ENCODE measurements at places on chromosomes 11 and 22. TPM values are rescaled to one million over a fixed set of nuclear protein-coding genes. Genes with fewer than 3 reads are reported as not detected.

Gene CRACR2B
- total RNA-seq: 43.5 TPM

DNA sequence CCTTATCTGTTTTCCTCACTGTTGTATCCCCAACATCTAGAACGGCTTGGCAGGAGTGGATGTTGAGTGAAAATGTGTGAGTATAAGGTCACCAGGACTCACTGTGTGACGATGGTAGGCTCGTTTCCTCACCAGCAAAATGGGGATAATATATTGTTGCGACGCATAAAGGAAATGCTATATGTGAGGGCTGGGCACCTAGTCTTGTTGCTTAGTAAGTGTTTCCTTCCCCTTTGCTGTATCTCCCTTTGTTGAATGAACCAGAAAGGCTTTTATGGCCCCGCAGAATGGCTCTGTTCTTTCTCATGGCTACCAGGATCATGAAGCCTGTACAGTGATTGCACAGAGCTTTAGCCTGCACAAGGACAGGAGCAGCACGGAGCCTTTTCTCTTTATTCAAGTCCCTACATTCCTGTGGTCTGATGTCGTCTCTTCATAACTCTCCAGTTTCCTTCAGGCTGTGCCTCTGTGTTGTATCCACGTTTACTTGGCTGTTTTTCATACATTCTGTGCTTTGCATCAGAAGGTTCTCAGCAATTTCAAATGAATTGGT is 5.4 kb downstream of the TNRC6B start:
- DNase-seq: no peak

DNA sequence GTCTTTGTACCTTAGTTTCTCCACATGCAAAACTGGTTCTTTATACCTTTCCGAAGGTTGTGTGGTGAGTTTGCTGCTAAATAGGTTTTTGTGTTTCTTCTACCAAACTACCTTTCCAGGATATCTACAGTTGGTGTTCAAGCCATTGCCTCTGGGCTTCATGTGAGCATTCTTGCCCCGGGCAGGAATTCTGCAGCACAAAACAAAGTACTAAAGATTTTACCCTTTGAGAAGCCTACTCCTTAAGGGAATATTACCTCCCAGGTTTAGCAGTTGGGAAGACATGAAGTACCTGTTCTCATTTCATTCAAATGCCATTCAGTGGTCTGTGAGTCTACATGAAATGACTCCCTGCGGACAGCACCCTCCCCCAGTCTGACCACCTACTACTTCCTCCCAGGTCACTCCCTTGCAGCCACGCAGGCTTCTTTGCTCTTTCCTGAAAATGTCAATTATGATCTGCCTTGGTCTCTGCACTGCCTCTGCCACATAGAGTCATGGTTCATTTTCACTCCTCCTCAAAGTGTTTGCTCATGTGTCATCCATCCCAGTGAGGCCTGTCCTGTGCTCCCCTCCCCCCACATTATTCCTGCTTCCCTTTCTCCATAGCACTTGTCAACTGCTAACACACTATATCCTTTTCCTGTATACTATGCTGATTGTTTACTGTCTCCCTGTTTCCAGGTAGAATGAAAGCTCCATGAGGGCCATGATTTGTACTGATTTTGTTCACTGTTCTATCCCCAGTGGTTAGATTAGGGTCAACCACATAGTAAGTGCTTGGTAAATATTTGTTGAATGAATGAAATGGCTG is 36.9 kb downstream of the PACS1 start:
- no peak for DNase-seq

Gene LDHAL6A
- total RNA-seq: not detected

Gene SYT12
- 0.09 TPM for total RNA-seq

Gene XKR3
- not detected for total RNA-seq

- no peak for DNase-seq
Measured at GRCh38 chr22:43270314-43270908, 72.8 kb downstream of the SCUBE1 start.

Measured in mucosa of descending colon (tissue), 3 donors.